ENCODE measurements at places on chromosomes 1 and 21. TPM values are rescaled to one million over a fixed set of nuclear protein-coding genes. Genes with fewer than 3 reads are reported as not detected.

DNA sequence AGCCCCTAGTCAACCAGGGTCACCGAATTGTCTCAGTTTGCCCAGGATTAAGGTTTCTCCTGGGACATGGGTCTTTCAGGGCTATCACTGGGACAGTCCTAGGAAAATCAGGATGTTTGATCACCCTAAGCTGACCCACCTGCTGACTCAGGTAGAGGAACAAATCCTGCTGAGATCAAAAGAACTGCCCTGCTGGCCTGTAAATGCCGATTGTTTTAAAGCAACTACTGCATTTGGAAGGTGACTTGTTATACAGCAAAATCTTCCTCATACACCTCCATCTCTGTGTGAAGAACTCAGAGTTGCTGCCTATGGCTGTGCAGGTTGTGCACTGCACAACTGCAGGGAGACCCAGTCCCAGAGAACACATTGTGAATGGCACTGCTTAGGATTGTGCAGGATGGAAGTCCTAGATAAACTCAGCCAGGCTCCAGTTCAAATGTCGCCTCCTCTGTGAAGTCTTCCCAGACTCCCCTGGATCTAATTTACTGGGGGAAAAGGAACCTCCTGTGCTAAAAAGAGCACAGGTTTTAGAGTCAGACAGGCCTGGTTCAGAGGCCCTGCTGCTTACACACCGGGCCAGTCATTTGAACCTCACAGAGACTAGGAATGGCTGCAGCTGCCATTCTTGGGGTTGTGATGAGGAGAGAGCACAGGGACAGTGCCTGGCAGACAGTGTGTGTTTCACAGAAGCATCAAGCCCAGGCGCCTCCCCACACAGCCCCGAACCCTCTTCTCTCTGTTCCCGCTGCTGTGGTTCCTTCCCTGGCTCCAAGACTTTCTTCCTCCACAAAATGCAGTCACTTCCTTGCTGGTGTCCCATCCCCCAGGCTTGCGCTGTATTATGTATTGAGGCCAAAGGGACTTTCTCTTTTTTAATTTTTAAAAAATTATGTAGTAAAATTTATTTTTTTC is 23.2 kb upstream of the LRP8 start:
- DNase-seq, result no peak

- DNase-seq, result no peak
Observed at GRCh38 chr1:226995365-226996332, 55.6 kb downstream of the COQ8A start.

- DNase-seq, result peak; percentile 72
Observed at GRCh38 chr1:53739109-53739681, at the start of gene GLIS1. GLIS1 (minus strand) TSS chr1:53739164; CDS start chr1:53738064, 1,100 bp downstream.

GRCh38 chr1:182368358-182368757 is 23.2 kb downstream of the GLUL start:
- no peak for DNase-seq

DNA sequence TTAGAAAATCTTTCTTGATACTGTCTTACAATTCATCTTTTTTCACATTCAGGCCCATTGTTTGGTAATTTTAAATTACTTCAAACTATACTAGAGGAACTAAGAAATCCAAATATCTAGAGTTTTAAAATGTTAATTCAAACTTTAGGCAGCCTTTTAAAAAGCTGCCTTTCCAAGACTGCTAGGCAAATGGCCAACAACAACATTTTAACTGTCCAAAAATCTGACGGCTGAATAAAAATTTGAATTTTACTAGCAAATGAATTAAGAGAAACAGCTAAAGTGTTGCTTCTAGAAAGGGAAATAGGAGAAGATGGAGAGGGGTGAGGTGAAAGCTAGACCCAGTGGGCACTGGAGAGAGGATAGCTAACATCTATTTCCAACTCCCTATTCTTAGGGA is 17.2 kb downstream of the DPYD start:
- DNase-seq, result no peak

DNA sequence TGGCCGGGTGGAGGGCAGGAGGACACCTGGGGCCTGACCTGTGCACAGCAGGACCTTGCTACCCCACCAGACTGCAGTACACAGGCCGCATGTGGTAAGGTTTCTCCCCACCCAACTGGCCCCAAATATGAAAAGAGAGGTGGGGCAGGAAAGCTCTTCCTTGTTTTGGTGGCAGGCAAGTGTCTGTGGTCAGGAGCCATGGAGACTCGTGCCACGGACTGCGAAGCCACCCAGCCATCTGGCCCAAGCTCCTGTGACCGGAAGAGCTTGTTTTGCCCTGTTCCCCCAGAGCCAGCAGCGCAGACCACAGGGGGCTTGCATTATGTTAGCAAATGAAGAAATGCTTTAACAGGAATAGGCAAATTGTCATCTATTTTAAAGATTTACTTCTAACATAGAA is 54.9 kb downstream of the OLIG1 start:
- DNase-seq, result no peak

DNA sequence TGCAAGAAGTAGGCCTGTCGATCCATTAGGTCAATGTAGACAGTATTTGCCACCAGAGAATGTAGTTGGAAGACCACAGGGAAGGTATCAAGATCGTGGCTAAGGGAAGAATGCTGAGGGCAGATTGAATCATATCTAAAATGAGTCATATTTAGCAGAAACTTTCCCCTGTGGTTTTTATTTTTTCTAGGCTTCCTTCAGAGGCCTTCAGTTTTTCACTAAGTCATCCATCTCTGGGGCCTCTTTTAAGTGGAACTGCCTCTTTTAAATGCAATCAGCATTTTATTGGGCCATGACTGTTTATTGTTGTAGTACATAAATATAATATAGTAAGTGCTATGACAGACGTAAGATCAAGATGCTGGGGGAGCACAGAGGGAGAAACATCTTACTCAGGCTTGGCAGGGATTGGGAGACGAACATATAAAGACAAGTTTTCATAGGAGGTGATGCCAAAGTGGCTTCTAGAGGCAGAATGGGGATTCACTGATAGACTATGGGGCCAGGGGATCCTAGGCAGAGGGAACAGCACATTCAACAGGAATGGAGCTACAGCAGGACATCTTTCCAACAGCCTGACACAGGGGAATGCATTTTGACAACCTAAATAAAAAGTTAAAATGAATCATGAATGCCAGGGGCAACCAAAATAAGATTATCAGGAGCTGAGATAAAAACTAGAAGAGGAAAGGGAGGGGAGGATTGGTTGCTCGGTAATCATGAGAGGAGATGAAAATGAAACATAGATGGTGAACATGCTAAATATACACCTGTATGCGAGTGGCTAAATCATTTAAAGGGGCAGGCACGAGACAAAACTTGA is 20.1 kb downstream of the UBE2U start:
- no peak for DNase-seq

GRCh38 chr1:196029410-196029809 is 578.8 kb downstream of the KCNT2 start:
- DNase-seq, result no peak

DNA sequence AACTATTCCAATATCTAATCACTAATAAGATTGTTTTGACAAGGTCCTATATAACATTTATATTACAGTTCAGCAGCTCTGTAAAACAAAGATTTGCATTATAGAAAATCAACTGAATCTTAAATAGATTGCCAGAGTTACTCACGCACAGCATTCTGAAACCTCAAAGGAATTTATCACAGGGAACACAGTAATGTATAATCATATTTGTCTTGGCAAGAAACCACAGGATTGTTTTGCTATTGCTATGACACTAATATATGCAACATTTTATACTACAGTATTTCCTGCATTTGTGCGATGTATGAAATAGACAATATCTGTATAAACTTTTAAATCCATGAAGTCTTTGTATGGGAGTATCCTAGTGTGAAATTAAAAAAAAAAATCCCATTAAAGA is 101.4 kb downstream of the PLPPR5 start:
- no peak for DNase-seq

HSPA6 gene
- total RNA-seq, result 1.6 TPM

POU3F1 gene
- total RNA-seq, result 4.2 TPM

RGS18 gene
- total RNA-seq, result 0.82 TPM

NIT1 gene
- 44.2 TPM for total RNA-seq

ETV3 gene
- total RNA-seq, result 19.8 TPM

TXNDC12 gene
- total RNA-seq, result 36.3 TPM

FMO5 gene
- 1.9 TPM for total RNA-seq
